NCI-H510A (cell line): ENCODE measurements at places on chromosomes 4 and X.

DNA sequence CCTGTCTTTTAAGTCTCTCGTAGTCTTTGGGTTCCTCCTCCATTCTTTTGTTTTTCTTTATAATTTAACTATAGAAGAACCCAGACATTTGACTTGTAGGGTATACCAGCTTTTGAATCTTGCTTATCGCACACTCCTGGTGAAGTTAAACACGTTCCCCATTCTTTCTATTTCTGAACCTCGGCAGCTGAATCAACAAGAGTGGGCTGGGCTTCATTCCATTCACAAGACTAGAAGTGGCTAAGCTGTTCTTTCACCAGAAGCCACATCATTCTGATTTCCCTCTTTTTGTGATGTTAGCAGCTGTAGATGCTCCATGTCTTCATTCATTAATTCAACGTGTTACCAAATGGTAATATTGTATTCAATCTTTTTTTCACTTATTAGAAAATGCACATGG lies 167.9 kb downstream of the CORIN start:
- DNase-seq: peak; percentile 40

DNA sequence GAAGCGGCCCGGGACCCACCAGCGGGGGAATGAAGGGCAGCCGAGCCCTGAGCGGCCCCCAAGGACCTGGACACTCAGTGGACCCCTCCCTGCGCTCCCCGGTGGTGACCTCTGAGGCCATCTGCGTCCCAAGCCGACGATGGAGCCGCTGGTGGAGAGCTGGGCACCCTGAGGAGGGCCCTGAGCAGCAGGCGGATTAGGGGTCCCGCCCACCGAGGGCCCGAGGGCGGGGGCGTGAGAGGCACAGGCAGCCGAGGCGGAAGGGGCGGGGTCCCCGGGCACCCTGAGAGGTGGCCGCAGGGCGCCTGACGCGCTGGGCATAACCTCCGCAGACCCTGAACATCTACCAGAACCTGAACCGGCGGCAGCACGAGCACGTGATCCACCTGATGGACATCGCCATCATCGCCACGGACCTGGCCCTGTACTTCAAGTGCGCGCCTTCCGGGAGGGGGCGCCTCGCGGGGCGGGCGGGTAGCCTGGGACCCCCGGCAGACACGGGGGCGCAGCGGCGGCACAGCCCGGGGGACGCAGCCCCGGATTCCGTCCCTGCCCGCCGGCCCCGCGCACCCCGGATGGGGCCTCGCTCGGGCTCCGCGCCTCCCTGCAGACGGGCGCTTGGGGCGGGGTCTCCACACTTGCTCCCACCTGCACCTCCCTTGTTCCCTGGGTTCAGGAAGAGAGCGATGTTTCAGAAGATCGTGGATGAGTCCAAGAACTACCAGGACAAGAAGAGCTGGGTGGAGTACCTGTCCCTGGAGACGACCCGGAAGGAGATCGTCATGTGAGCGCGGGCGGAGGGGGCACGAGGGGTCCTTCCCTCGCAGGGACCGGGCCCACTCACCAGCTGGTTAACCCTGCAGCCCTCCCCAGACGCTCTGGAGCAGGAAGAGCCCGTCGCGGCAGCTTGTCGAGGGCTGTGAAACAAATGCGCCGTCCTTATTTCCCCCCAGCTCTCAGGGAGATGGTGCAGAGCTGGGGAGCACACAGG lies 10.3 kb downstream of the ATP5ME start:
- DNase-seq: peak; percentile 35

GRCh38 chr4:37453281-37453998 lies 208.9 kb downstream of the NWD2 start:
- peak; percentile 10 for DNase-seq

DNA sequence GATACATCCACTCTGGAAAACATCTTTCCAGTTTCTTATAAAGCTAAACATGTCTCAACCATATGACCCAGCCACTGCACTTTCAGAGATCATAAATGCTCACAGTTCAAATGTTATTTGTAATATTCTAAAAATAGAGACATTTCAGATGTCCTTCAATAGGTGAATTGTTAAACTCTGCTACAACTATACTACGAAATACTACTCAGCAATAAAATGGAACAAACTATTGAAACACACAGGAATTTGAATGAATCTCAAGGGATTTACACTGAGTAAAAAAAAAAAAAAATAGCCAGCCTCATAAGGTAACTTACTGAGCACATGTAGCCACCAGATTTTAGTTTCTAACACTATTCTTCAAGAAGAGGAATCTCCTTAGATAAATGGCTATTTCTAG lies 253.9 kb downstream of the PCDH18 start:
- DNase-seq: no peak

DNA sequence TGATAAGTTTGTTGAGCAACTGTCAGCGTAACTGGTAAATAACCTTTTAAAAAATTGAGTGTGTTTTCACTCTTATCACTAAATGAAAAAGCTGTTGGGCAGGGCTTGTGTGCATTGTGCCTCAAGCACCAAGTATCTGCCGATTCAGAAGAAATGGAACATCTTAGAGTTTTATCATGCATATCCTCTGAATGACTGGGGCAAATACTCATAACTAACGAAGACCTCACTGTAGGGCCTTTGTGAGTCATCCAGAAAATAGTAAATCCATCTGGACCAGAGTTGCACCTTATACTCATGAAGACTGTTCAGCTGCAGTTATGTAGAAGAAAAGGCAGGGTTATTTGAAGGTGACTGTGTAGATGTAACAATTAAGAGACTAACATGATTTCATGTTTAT lies 222.1 kb downstream of the CAMK2D start:
- no peak for DNase-seq

GRCh38 chr4:120331486-120332370 lies 265.1 kb upstream of the MAD2L1 start:
- peak; percentile 0 for DNase-seq

DNA sequence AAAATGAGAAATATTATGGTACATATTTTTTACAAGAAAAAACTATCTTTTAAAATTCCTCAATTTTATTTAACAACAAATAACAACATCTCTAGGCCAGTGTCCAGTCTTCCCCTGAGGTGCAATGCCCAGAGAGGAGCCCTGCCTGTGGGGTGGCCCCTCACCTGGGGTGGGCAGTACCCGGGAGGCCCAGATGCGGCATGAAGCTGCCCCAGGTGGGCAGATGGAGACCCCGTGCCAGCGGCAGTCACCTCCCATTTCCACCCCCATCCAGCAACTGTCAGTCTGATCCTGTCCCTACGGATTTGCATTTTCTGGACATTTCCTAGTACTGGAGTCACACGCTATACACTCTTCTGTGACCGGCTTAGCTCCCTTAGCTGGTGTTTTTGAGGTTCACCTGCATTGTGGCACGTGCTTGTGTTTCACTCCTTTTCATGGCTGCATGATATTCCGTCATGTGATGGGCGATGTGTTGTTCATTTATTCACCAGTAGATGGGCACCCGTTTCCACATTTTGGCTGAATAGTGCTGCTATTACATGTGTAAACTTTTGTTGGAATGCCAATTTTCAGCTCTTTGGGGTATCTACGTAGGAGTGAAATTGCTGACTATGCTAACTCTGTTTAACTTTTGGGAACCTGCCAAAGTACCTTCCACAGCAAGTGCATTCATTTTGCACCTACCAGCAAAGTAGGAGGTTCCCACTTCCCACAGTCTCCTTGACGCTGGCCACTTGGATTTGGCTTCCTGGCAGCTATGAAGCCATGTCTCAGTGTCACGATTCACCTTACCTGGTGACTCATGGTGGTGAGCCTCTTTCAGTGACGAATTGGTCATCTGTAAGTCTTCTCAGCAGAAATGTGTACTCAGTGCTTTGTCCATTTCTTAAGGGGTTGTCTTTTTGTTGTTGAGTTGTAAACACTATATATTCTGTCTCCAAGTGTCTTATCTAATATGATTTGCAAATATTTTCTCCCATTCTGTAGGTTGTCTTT lies 11.7 kb upstream of the MAEA start:
- no peak for DNase-seq

DNA sequence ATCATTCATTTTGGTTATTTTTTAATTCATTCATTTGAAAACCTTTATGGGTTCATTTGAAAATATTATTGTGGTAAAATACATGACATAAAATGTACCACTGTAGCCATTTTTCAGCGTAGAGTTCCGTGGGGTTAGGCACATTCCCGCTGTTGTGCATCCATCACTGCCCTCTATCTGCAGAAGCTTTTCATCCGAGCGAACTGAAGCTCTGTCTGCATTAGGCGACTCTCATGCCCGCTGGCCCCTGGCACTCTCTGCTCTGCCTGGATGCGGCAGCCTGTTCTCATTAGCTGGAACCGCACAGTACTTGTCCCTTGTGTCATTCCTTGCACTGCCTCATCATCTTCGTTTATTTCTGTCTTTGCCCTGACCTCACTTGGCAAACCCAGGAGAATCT lies 17.5 kb downstream of the CFAP99 start:
- no peak for DNase-seq

DNA sequence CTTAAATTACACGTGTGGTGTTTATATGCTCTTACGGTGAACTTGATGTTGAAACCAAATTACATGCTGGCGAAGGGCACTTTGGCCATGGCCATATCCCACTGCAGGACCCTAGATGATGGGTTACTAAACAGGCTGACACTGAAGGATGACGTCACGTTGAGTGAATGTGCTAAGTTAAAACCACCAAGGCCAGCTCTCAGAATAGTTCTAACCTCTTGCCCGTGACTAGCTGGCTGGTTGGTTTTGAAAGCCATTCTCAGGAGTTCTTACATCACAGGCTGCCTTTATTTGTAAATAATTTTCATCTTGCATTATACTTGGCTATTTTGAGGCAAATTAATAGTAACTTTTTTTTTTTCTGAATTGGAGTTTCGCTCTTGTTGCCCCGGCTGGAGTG lies 41.3 kb upstream of the PHEX start:
- no peak for DNase-seq

GRCh38 chr4:77050962-77051361 lies 24.8 kb downstream of the CCNI start:
- DNase-seq: no peak

GRCh38 chr4:168803732-168804131 lies 206.3 kb downstream of the CBR4 start:
- no peak for DNase-seq

GRCh38 chrX:114097866-114098265 lies 486.0 kb upstream of the HTR2C start:
- no peak for DNase-seq

DNA sequence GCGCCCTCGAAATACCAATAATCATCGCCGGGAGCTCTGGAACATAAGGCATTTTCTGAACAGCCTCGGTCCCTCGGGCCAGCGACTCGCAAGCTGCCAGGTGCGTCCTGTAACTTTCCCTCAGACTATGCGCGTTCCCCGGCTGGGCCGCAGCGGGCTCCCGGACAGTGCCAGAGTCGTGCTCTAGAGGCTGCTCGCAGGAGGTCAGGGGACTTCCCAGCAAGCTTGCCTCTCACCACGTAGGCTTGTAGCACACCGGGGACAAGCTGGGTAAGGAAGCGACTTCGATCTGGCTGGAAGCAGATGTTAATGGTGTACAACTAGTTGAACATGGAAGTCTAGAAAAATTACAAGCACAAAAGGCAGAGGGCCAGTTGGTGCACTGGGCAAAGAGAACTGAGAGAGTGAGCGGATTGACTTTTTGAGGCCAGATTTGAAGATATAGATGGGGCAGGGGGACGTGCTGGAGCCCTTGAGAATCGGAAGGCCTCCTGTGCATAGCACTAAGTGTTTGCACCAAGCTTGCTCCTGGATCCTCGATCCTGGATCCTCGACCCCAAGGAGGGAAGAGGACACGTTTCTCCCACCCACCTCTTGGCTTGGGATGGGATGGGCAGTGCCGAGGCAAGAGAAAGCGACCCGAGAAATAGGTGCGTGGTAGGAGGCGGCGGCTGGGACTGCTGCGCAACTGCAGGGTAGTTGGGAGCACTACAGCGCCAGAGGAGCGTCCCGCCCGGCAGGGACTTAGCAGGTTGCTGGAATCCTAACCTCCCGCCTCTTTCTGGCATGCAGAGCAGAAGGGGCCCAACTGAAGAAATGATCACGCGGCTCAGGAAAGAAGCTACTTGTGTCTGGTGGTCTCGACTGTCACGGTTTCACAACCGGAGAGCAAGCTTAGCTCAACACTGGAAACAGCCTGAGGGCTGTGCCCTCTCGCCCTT lies 19.9 kb upstream of the ZIC3 start:
- no peak for DNase-seq

- no peak for DNase-seq
These were observed 6.7 kb downstream of the CC2D2A start for GRCh38 chr4:15476396-15476795.

DNA sequence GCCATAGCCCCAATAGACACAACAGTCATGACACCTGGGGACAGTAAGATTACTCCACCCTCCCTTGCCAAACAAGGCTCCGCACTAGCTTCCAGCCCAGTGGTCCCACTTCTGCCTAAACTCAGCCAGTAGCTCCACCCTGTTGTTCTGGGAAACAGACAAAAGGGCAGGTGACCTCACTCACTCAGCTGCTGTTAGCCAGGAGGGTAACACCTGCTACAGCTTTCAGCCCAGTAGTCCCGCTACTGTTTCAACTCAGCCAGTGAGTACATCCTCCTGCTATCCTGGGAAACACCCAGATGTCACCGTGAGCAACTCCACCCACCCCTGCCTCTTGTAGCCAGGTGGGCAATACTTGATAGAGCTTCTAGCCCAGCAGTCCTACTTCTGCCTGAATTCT lies 162.7 kb upstream of the CPXCR1 start:
- peak; percentile 20 for DNase-seq

- no peak for DNase-seq
These were observed 457 bp downstream of the TFE3 start for GRCh38 chrX:49042581-49043219.
